ENCODE measurements at places on chromosomes 12 and 14.

DNA sequence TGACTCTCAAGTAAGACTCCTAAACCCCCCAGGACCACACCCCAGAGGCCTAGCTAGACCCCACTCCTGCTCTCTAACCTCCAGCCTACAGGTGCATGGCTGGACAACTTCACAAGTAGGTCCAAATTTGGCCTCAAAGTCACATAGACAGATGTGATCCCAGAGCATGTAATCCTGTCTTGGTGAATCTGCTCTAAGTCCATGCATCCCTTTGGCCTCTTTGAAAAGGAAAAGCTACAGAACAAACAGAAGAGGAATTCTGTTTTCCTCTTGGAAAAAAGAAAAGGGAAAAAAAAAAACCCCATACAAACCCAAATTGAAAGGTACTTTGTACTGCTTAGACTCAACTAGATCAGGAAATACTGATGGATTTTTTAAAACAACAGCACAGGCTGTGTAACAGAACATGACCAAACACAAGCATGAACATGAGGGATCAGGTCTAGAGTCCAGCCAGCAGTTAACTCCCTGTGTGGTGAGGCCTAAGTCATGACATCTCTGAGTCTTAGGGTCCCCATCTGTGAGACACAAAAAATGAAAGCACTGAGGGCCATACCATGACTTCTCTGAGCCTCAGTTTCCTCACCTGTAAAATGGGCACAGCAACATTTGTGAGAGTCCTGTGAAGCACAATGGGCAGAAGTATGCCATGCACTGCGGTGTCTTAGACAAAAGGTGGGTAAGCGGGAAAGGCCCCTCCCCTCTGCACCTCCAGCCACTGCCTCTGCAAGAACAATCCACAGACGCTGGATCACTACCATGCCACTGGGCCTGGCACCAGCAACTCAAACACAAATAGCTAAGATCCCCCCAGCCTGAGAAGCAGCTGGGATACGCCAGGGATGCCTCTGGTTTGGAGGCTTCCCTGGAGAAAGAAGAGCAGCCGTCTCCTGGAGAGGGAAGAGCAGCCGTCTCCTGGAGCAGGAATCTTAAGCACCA is 9.9 kb downstream of the PITPNM2 start:
- DNase-seq = no peak

GRCh38 chr12:6643569-6644256 is 3.5 kb downstream of the ACRBP start:
- DNase-seq = no peak

DNA sequence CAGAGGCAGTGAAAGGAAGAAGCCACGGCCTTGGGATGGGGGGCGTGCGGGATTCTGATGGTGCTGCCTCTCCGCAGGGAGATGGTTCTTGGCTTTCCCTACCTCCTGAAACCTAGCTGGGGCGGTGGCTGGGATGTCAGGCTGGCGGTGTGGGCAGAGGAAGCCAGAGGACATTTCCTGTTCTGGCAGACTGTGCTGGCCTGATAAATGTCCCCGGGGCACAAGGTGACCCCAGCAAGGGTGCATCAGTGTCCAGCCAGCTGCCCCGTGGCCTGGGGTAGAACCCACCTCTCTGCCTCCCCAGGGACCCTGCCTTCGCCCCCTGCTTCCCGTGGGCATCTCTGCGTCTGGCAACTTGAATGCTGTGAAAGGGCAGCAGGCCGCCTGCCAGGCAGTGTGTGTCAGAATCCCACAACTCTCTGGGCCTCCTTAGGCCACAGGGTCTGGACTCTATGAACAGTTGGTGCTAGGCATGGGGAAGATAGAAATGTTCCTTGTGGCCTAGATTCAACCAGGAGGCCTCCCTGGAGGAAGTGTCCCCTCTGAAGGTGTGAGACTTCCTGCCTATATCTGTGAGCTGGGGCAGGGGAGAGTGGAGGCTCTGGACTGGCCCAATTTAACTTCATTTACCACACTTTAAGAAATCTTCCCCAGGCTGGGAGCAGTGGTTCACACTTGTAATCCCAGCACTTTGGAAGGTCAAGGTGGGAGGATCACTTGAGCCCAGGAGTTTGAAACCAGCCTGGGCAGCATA is 4.9 kb downstream of the SH2B3 start:
- no peak for DNase-seq

DNA sequence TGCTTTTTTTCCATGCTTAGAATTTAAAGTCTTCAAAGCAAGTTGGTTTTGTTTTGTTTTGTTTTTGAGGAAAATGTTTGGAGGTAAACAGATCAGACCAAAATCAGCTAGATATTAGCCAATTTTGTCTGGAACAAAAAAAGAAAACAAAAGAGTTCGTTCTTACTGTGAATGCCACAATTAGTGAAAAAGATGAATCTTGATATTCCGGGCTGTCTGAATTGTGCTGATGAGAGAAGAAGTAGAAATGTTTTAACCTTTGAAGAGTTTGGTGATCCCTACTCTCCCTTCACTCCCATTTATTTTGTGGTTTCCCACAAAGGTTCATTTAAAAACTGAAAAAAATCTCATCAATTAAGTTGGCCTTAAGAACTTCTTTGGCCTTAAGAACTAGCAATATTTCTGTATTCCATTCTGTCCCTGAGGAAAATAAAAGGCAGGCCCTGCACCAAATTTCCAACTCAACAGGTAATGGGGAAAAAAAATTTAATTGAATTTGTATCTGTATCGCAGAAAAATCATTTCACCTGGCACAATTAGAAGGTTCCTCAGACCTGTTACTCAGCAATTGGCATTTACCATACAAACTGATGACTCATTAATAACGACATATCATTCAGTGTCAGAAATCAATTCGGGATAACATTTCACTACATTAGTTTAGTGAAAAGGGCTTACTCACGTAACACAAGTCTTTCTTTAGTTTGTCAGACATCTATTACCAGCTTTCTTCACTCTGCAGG is 562 bp upstream of the GLIPR1L2 start:
- no peak for DNase-seq

GRCh38 chr12:66187821-66188220 is 1.2 kb upstream of the IRAK3 start:
- no peak for DNase-seq

DNA sequence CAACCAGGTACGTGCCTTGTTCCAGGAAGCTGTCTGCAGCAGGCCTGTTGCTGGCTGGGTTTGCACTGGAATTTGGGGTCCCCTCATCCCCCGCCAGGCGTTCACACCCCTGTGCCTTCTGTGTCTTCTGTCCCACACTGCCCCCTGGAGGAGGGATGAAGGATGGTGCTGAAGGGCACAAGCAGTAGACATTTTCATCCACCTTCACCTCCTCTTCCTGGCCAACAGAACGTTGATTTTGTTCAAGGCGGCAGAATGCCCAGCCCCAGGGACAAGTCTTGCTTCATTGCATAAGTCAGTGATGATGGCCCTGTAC is 122.1 kb downstream of the CALM1 start:
- no peak for DNase-seq

- no peak for DNase-seq
These were observed 69.1 kb upstream of the C12orf71 start for GRCh38 chr12:27151479-27151878.

DNA sequence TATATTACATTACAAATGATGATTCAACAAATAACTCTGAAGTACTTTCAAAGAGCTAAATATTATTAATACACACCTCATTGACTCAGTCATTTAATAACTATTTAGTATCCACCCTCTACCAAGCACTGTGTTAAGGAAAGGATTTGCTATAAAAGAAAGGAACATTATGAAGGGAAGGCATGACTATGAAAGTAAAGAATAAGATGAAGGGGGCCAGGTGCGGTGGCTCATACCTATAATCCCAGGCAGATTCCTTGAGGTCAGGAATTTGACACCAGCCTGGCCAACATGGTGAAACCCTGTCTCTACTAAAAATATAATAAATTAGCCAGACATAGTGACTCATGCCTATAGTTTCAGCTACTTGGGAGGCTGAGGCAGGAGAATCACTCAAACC is 107.9 kb downstream of the PLCZ1 start:
- DNase-seq = no peak

- DNase-seq = no peak
These were observed 365.9 kb upstream of the NOVA1 start for GRCh38 chr14:26963711-26964110.

GRCh38 chr12:110906516-110906915 is 13.9 kb downstream of the MYL2 start:
- DNase-seq = no peak

DNA sequence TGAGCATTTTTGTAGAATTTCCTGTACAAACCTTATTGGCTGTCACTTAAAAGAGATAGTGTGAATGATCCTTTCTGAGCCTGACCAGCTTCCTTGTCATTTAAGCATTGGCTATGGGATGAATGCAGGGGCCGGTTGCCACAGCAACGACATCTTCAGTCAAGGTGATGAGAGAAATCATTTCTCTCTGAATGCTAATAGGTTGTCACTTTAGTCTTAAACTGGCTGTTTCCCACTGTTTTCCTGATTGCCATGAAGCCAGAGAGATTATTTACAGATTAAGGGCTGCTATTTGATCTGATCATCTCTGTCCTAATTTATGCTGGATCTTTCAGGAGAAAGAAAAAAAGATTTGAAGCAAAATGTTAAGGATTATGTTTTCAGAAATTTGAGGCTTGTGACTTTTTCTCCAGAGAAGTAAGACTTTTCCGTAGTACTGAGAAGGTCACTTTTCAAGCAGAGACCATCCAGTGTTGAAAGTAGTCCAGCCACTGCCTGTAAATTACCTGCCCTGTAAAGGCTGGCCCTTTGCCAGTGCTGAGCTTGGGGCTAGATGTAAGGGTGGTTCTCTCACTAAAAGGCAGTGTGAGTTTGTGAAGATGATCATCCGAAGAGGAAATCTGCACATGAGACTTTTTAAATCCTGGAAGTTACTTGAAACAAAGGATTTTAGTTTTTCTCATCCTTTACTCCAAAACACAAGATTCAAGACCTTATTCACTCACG is 235.6 kb downstream of the DACT1 start:
- no peak for DNase-seq

GRCh38 chr12:51318846-51319599 is 5.0 kb downstream of the BIN2 start:
- DNase-seq = no peak

- DNase-seq = no peak
These were observed 53.6 kb downstream of the CHST11 start for GRCh38 chr12:104510145-104510872.

DNA sequence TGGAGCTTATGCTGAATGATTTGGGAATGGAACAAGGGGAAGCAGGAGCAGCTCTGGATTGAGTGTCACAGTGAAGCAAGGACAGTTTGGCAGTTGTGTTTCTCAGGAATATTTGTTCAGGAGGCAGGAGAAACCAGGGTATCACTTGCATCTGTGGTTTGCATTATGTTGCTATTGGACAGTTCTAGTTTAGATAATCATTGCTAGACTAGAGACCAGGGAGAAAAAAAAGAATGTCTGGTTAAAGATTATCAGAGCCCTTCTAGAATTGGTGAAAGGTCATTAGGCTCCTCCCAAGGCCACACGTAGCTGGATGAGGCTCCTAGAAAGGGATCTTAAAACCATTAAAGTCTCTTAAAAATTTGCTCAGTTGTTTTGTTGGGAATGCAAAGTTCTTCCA is 17.0 kb upstream of the SRSF5 start:
- no peak for DNase-seq

DNA sequence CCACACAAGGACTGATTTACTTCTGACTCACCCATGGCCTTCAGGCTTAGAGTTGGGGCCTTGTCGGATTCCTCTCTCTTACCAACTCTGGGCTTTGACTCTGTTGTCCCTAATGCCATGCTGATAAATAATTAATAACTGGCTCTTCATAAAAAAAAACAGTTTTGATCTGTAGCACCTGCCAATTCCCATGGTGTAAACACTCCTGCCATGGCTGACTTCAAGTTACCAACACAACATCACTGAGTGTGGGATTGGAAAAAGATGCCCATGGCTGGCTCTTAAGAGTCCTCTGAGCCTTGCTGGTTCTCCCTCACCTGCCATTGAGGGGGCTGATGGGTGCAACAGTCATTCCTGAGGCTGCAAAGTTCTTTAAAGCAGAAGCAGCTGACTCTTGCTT is 104.8 kb downstream of the KIF26A start:
- no peak for DNase-seq
